ENCODE measurements at places on chromosomes 7 and 10.

GRCh38 chr10:13830385-13830784, 243.6 kb downstream of the PRPF18 start:
- DNase-seq = no peak

- DNase-seq = peak; percentile 74
Measured at GRCh38 chr10:99551158-99551557, 18.4 kb downstream of the NKX2-3 start.

GRCh38 chr7:127252778-127253280, at the start of gene GRM8:
Gene GRM8, minus strand, starts transcription at chr7:127252941.
- peak; percentile 11 for DNase-seq

DNA sequence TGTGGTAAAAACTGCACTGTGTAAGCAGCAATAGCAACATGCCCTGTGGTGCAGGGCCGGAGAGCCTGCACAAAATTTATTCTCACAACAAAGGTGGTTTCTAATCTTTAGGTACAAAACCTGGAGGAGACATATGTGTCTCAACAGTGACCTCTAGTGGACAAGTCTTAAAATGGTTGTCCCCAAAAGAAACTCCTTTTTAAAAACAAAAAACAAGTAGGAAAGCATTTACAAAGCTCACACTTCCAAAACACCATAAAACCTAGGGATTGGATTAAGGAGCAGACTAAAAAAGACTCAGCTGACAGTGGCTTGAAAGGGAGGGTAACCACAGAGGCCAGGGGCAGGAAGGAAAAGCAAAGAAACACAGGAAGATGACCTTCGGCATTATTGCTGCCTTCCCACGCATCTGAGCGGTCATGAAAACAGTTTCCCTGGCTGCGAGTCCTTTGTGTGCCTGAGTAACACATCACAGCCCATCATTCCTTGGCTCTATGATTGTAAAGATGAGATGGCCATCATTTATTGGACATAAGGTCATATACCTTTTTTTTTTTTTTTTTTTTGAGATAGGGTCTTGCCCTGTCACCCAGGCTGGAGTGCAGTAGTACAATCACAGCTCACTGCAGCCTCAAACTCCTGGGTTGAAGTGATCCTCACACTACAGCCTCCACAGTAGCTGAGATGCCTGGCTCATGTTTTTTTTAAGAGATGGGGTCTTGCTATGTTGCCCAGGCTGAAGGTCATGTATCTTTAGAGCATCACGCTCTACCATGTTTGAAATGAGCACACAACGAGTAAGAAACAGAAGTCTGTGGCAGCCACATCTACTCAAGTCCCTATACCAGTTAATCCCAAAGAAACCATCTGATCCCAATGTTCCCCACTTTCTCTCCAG, 39.5 kb downstream of the RSU1 start:
- DNase-seq = peak; percentile 46

DNA sequence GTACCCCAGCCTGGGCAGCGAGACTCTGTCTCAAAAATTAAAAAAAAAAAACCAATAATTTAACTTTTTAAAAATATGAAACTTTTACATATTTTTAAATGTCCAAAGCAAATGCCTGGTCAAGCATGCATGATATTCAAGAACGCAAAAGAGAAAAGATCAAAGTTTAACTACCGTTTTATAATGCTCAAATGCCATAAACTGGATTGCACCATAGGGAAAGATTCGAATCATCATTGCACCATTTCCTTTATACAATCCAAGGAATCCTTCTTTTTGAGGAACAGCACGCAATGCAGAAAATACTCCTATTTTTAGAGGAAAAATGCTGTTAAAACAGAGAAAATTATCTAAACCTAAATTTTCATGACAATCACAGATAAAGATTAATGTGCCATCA, 20.9 kb downstream of the SLC25A16 start:
- DNase-seq = no peak

DNA sequence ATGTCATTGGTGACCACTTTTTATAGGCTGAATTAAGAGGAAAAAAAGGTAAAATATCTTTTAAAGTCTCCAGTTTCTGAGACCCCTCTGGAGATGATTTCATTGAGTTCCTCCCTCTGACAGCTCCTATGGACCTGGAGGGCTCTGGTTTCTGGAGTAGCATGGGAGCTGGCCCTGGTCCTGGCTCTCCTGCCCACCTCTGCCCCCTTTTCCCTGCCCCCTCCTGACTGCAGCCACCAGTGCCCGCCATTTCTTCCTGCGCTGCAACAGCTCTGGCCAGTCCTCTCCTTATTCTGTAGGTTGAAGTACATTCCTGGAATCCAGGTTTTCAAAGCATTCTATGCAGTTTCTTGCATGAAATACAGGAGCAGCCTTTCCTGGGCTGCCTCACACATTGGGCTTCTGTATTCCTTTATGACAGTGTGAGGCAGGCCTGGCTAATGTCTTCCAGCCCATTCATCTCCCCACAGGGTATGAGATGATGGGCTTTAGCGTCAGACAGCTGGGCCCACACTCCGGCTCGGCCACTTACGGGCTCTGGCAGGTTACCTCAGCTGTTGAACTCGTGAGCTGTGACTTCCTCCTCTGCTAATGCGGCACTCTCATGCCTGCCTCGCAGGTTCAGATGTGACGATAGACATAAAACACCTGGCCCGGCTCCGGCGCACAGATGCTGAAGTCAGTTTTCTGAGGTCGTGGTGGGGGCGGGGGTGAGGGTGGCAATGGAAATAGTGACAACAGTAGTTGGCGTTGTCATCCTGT, 101.7 kb downstream of the MGMT start:
- DNase-seq = no peak

- DNase-seq = peak; percentile 74
Measured at GRCh38 chr7:14766747-14767146, 135.8 kb downstream of the DGKB start.

- no peak for DNase-seq
Measured at GRCh38 chr7:92748495-92748894, 87.9 kb downstream of the CDK6 start.

DNA sequence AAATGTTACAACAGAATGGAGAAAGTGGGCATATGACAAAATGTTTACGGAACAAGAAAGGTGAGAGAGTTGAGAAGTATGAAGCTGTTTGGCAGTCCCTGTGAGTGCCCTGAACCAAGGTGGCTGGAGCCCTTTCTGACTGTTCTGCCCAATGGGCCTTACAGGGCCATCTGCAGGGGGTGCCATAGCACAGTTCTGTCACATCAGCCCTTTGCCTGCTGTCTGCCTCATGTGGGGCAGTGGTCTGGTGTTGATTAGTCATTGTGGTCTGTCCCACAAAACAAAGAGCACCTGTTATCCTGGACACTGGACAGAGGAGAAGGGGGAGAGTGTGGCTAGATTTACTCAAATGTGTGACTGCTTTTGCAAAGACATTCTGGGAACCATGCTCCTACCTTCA, 51.5 kb upstream of the OSBPL3 start:
- no peak for DNase-seq

GRCh38 chr10:50294582-50294981, 43.3 kb upstream of the ASAH2 start:
- DNase-seq = no peak

GRCh38 chr10:132545659-132546367, 8.2 kb downstream of the INPP5A start:
- no peak for DNase-seq

GRCh38 chr7:70616211-70616610, 515.7 kb upstream of the GALNT17 start:
- DNase-seq = no peak

DNA sequence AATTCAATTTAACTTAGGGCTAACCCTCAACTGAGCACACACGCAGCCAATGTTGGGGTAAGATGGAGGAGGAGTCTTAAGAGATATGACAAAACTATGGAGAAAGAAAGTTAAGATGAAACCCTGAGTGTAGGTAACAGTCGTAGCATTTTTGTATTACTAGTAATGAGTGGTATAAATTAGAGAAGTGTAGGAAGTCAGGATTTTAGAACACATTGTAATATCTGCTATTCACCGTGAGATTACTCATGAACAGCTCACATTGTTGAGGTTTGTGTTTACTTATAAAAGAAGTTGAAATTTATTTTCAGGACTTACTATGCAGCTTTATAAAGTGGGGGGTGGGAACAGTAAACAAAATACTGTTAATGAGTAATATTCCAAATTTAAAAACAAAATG, 107.2 kb downstream of the ARHGAP21 start:
- DNase-seq = no peak

DNA sequence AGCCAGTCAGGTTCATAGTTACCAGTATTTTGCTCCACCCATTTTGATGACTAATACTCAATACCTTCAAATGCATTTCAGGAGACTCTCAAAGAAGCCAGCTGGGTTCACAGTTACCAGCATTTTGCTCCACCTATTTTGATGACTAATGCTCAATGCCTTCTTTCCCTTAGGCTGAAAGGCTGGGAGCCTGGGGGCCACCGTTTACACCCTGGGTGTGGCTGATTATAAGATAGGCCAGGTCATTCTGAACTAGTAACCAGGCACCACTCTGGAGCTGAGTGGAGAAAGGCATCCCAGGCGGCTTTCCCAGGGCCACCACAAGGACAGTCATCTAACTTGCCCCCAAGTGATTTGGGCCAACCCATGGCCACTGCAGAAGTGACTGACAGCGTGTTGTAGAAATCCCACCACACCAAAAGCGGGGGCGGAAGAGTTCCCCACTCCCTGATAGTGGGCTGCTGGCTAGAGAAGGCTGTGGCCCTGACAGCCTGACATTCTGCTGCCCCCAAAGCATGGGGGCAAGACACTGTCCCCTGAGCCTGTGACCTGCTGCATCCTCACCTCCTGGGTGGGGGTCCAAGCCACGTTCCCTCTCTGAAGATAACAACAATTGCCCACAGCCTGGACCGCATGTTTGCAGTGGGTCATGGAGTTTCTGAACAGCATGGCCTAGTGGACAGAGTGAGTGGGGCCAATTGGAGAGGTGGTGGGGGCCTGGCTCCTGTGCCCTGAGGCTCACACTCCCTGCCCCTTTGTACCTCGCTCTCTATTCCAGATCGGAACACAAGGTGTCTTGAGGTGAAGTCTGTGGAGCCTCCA, 23.0 kb upstream of the ZNF488 start:
- peak; percentile 47 for DNase-seq

GRCh38 chr10:14852236-14852635, 14.1 kb downstream of the HSPA14 start:
- DNase-seq = no peak

DNA sequence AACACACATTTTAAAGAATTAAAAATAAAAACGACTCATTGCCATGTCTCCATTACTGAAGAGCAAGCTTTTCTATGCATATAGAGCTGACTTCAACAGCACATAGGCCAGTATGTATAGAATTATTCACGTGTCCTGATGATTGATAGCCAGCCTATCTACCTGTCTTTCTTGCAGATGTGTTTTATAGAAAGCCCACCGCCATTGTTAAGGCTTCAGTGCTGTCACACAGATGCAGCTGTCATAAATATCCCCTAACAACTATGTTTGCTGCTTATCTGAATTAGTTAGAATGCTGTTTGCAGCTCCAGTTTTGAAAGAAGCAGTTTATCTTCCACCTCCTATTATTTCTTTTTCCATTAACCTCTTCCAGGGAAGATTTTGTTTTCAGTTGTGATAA, 235.9 kb downstream of the SLC25A13 start:
- DNase-seq = no peak

DNA sequence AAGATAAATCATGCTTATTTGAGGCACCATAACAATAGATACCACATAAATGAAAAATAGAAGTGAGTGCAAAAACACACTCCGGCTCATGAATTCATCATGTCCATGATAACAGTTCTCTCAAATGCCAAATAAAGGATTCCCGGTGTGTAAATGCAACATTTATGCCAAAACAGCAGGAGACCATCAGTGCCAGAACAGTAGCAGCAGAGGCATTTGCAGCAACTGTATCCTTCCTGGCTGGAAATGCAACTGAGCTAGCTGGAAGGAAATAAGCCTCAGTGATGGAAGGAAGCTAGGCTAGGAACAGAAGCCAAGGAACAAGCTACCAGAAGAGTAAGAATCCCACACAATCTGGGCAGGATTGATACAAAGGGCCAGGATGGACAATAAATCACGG, 79.9 kb upstream of the THSD7A start:
- no peak for DNase-seq

DNA sequence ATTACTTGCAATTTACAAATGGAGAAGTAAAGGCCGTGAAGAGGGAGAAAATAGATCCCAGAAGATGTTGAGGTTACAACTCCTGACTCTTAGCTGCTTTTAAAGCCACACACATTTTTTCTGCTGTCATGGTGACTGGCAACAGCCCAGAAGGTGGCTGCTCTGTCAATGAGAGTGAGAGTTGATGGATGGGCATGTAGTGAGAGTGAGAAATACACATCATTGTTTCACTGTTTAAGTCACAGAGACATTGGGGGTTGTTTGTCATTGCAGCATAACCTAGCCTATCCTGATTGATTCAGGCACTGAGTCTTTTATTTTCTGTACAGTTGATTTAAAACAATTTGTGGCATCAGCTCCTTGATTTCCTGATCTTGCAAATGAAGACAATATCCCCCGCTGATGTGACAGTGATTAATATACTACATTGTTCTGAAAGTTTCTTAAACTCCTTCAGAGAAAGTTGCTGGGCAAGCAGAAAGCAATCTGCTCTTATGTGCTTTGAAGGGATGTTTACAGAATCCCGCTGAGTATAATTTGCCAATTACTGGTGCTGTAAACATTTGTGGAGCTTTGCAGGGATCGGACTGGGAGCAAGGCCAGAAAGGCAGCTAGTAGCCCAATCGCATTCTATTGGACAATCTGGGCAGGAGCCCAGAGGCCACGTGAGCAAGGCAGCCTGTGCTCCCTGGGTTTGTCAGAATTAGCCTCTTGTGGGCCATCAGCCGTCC, 229.6 kb downstream of the PRPF18 start:
- DNase-seq = peak; percentile 66

DNA sequence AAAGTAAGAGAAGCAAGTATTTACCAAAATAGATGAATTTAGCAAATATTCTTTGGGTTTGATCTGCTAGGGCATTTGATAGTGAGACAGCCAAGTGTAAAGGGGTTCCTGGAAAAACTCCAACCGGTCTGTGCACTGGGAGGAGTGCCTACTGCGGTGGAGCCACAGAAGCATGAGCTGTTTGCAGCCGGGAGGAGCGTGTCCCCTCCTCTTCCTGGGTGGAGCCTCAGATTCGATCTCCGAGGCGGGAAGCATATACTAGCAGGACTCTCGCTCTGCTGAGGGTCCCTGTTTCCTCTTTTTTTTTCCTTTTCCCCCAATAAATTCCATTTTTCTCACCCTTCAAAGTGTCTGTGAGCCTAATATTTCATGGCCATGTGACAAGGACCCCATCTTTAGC, 45.1 kb upstream of the MET start:
- DNase-seq = no peak

- peak; percentile 30 for DNase-seq
Measured at GRCh38 chr10:79244841-79245504, 102.3 kb upstream of the PPIF start.

- no peak for DNase-seq
Measured at GRCh38 chr10:79046741-79047583, 21.8 kb upstream of the ZMIZ1 start.

GRCh38 chr7:73899731-73900142, 38.8 kb downstream of the TMEM270 start:
- peak; percentile 97 for DNase-seq

- DNase-seq = peak; percentile 93
Measured at GRCh38 chr10:60820093-60820754, 41.9 kb downstream of the CDK1 start.
